ENCODE measurements at places on chromosomes 7 and 10.
A peak's percentile ranks its signal among the peaks of the same experiment; 100 is the strongest.

- no peak for DNase-seq
These were observed 48.0 kb upstream of the AQP1 start for GRCh38 chr7:30863706-30864035.

DNA sequence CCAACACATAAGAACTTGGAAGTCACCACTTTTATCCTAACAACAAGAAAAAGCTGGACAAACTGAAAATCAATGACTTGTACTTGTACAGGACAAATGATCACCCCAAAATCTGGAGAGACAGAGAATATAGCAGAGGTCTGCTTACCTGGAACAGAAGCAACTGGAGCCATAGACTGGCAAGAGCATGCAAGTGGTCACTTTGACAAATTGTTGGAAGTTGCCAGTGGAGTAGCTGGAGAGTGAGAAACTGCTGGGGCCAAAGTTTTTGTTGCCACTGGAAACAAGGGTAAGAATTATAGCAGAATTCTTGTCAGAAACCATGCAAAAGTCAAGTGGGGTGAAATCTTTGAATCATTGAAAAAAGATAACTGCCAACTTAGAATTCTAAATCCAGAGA lies 35.2 kb downstream of the NPY start:
- DNase-seq: no peak

DNA sequence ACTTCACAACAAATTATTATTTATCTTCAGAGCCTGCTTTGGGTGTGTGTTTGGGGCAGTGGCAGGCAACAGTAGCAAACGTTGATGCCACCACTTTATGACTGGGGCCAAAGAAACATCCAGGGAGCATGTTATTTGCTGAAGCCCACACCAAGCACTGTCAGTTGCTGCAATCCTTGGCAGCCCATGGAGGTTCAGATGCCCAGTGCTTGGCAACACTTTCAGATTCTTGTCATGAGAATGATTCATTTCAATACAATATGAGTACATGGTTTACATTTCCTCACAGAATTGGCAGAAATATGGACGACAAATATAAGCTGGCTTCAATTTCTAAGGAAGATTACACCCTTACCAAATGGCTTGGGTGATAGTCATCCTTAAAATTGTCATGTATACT lies 46.5 kb upstream of the GLI3 start:
- DNase-seq: no peak

DNA sequence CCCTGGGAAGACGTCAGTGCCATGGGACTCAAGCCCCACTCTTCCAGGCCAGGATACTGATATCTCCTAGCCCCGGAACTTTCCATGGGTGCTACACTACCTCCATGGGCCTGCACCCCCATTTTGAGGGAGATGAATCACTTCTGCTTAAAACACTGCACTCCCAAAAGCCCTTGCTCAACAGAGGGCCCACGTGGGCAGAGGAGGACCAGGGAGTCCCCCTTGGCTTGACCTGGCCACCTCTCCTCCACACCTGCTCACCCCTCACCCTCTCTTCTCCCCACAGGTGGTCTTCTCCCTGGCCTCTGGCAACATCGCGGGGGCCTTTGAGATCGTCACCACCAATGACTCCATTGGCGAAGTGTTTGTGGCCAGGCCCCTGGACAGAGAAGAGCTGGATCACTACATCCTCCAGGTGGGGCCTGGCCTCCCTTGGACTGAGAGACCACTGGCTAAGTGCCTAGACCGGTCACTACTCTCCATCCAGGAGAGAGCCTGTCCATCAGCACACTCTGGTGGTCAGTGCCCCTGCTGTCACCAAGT lies 19.9 kb upstream of the C10orf105 start:
- DNase-seq: no peak

GRCh38 chr7:65448816-65449504 lies 75.3 kb downstream of the ZNF92 start:
- DNase-seq: no peak

- DNase-seq: no peak
These were observed 413.5 kb upstream of the SEMA3D start for GRCh38 chr7:85600395-85600794.

GRCh38 chr10:128568041-128568440 lies 441.8 kb upstream of the MKI67 start:
- DNase-seq: no peak

GRCh38 chr10:95279042-95279820 lies 11.6 kb downstream of the PDLIM1 start:
- DNase-seq: no peak

- DNase-seq: no peak
These were observed 39.1 kb upstream of the RAB18 start for GRCh38 chr10:27464993-27465392.

DNA sequence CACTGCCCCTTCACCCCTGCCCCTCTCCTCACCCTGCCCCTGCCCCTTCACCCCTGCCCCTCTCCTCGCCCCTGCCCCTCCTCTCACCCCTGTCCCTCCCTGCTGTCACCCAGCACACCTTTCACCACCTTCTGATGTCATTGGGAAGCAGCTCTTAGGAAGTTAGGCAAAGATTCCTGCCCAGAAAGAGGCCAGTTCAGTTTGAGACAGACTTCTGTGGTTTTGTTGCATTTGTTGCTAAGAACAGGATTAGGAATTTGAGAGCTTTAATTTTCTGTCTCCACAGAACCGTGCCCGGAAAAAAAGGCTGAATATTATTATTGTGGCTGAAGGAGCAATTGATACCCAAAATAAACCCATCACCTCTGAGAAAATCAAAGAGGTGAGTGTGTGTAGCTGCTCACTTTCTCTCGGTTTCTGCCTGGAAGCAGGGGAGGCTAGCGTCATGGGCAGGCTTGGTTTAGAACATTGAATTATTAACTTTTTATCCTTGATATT lies 39.6 kb downstream of the PFKP start:
- no peak for DNase-seq

- DNase-seq: no peak
These were observed 288.9 kb downstream of the KLF6 start for GRCh38 chr10:3496138-3496537.

- DNase-seq: no peak
These were observed 68.1 kb downstream of the PDGFA start for GRCh38 chr7:451255-452225.

DNA sequence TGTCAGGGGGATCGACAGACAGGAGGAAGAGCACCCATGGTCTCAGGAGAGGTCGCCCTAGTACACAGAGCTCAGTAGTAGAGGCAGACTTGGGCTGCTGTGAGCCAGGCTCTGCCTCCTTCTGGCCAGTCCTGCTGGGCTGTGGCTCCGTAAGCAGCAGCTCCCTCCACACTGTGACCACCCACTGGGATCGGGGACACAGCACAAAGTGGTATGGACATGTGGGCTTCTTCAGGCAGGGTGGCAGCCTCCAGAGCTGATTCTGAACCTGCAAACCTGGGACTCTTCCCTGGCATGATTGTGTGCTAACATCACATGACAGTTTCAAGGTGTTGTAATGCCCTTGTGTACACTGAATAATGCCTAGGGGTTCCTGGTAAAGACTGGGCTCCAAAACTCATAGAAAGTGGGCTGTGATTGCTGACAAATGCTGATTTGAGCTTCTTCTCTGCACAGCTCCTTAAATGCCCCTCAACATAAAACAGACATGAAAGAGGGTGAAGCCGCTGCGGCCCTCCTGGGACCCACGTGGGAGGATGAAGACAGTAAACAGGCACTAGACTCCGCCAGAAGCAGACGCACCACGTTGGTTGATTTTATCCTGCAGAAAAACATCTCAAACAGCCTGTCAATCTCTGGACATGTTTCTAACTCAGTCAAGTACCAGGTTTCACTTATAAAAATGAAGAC lies 76.7 kb downstream of the GPR26 start:
- DNase-seq: no peak

GRCh38 chr10:17188644-17189172 lies 12.8 kb downstream of the TRDMT1 start:
- DNase-seq: no peak

GRCh38 chr7:92634924-92635519 lies 44.8 kb upstream of the FAM133B start:
- no peak for DNase-seq

DNA sequence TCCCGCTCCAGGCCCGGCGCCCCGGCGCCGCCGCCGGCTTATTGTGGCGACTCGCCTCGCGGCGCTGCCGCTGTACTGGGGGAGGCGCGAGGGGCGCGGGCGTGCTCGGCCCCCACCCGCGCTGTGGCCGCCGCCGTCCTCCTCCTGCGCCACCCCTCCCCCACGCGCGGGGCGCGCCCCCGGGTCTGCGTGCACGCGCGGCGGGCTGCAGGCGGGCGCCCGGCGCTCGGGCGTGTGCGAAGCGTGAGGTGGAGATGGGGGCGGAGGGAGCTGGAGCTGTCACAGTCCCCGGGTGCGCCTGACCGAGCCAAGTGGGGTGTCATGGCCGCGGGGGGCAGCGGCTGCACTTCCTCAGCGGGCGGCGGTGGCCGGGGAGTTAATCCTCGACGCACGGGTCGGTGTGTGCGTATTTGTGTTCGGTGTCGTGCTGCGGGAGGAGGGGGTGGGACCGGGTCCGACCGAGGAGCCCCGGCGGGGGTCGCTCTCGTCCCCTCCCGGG lies 672 bp downstream of the LCOR start:
- DNase-seq: peak; percentile 59

DNA sequence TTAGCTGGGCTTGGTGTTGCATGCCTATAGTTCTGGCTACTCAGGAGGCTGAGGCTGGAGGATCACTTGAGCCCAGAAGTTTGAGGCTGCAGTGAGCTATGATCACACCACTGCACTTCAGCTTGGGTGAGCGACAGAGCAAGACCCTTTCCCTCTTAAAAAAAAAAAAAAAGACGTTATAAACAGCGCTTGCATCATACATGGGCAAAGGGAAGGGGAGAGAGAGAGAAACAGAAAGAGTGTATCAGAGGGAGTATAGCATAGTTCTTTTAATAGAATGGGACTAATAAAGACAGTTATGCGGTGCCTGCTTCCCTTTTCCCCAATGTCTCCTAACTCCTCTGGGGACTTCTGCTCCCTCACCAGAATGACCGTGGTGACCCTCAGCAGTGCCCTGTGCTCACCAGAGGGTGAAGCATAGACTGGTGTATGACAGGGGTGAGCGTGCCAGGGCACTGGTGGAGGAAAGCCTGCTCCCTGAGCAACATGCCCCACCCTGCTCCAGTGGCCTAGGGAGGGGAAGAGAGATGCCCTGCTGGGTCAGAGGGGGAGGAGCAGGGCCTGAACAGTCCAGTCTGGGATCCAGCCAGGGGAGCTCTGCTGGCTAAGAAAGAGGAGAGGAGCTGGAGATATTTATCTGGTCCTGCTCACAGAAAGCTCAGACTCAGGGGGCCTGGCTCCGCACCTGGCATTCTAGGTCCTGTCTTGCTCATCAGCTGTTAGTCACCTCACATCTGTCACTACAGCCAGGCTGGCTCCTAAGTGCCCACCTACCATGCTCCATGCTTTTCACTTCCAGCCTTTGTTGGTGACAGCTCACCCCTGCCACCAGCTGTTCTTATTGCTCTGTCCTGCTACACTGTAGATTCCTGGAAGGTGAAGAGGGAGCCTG lies 2.2 kb downstream of the PDZD7 start:
- DNase-seq: no peak

- no peak for DNase-seq
These were observed 108.3 kb upstream of the MEOX2 start for GRCh38 chr7:15794801-15795200.

DNA sequence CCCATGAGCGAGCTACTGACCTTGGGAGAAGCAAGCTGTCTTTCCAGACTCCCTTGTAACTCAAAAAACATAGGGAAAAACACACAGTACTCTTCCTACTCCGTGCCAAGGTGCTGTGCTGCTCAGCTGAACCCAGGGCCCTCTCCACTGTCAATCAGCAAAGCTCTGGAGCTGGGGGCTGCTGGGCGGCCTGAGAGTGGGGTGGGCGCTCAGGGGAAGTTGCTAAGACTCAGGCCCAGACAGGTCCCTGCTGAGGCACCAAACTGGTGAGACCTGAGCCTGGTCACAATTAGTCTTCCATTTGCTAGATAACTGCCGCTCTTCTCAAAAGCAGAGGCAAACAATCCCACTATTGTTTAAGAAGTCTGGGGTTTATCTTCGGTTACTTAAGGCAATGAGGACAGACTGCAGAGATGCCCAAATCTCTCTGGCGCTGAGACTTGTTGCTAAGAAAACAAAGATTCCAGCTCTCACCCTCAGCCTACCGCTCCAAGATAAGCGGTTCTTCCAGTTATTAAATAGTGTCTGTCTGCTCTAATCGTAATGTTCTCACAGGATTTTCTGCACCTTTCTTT lies 22.0 kb downstream of the STEAP1B start:
- no peak for DNase-seq
